ENCODE measurements at places on chromosomes 3 and 15.

DNA sequence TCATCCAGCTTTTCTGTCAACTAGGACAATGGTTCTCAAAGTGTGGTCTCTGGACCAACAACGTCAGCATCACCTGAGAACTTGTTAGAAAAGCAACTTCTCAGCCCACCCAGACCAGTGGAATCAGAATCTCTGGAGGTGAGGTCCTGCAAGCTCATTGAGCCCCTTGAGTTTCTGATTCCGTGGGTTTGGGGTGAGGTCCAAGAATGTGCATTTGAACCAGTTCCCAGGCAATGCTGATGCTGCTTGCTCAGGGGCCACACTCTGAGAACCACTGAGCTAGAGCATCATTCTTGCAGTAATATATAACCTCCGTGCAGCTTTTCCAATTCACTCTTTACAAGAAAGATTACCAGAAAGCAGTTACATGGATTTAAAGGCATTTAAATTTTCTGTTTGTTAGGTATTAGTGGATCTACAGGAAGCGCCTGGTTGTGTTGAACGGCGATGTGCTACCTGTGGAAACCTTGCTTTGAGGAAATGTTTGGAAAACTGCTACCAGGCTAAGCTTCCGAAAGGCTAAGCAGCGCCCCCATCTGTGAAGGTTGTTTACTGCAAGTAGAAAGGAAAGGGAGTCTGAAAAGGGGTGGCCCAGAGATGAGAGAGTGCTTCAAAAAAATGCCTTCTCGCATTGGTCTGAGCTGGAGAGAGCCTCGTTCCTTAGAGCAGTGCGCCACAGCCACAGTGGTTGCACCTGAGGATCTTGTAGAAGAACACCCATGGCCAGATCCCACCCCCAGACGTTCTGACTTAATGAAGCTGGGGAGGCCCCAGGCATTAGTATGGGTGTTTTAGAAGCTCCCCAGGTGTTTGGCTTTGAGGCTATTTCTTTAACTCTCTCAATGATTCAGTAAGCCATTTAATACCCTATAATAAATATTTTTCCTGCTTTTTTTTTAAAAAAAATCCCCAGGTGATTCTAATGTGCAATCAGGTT, 50.0 kb downstream of the RLBP1 start:
- peak; percentile 72 for DNase-seq

- no peak for DNase-seq
Observed at GRCh38 chr15:48842501-48842900, 31.6 kb upstream of the CEP152 start.

DNA sequence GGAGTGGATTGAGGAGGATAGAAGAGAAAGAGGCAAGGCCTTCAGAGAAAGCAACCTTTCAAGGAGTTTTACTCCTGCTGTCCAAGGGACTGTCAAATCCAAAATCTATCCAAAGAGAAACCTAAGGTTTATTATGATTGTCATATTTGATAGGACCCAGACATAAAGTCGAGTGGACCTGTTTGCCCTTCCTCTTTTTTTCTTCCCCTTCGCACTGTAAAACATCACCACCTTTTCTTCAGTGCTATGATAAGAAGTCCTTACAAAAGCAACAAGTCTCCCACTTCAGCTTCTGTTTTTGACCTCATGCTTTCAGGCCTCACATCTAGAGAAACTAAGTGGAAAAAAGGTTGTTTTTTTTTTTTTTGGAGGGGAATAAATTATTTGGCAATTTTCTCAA, 73.0 kb downstream of the TRPC1 start:
- DNase-seq, result no peak

- DNase-seq, result no peak
Observed at GRCh38 chr3:185717627-185718402, 107.0 kb downstream of the IGF2BP2 start.

DNA sequence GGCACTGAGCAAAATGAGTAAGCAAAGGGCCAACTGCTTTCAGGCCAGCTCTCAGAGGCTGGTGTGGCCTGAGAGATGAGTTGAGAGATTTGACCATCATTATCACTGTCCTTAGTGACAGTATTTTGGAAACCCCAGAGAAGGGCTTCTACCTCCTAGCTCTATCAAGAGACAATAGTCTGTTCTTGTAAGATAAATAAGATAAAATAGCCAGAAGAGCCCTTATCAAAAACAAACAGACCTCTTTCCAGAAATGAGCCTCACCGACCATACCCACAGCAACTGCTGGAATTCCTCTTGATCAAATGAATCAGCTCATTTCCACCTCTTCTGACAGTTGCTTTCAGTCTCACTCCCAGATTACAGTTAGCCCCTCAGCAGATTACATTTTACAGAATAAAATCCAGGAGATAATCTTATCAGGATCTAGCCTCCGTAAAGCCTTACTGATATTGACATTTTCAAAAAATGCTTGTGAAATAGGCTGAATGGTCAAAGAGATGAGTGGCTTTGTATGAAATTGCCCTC, 4.5 kb downstream of the HDC start:
- no peak for DNase-seq

DNA sequence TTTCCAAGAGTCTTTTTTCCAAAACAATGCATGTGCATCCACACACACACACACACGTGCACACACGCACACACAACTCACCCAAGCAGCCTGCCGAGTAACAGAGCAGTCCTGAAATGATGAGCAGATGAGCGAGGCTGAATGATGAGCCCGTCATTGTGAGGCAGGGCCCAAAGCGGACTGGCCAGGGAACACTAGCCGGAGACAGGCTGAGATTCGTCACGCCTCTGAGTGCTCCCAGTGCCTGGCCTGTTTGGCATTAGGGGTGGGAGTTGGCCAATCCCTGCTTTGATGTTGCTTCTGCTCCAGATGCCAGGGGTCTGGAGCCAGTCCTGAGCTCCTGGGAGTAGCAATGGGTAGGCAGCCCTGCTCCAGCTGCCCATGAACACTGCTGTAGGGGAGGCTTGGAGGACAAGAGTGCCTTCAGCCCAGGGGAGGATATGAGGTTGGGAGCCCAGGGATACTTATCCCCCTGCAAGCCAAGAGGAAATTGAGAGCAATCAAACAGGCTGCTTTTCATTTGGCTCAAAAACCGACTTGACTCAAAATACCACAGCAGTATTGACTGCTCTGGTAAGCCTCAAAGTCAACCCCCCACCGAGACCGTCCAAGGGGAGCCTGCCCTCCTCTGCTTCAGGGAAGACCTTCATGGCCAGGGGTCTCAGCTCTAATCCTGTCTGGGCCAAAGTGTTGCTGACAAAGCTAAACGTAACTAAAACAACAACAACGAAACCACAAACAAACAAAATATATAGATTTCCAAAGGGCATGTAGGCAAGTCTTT, 22.9 kb downstream of the COLQ start:
- DNase-seq, result no peak

All from pons (tissue), 1 donor.